Nucleus accumbens (tissue), 56 donors: ENCODE measurements at places on chromosomes 7 and 10.

DNA sequence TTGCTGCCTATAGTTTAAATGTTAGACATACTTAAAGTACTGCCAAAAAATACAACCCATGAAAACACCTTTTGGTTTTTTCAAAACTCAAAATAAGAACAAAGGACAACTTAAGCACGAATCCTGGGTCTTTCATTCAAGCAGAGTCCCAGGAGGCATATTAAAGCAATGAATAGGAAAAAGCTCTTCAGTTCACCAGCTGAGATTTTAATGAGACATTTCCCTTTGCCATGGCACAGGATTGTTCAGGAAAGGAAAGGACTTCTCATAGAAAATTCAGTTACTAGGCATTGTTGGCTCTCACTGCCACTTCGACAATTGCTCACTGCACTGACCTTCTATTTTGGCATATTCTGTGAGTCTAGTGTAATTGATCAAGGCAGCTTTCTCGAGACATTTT, 133.5 kb upstream of the FEZF1 start:
- DNase-seq: no peak

GRCh38 chr10:47261121-47261520, 38.9 kb upstream of the GDF10 start:
- no peak for DNase-seq

DNA sequence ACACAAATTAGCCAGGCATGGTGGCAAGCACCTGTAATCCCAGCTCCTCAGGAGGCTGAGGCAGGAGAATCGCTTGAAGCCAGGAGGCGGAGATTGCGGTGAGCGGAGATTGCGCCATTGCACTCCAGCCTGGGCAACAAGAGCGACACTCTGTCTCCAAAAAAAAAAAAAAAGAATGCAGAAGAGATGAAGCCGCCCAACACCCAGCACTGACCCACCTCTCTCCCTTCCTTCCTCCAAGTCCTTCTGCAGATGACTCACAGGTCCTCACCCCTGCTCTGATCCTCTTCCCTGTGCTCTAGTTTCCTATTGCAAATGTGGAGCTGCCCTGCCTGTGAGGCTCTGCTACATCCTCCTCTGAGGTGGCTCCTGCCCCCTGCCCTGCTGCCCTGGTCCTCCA, 22.0 kb upstream of the OPALIN start:
- no peak for DNase-seq

- no peak for DNase-seq
Observed at GRCh38 chr7:95628831-95629439, 32.6 kb upstream of the PDK4 start.

- no peak for DNase-seq
Observed at GRCh38 chr7:21969822-21970221, 24.1 kb upstream of the CDCA7L start.

DNA sequence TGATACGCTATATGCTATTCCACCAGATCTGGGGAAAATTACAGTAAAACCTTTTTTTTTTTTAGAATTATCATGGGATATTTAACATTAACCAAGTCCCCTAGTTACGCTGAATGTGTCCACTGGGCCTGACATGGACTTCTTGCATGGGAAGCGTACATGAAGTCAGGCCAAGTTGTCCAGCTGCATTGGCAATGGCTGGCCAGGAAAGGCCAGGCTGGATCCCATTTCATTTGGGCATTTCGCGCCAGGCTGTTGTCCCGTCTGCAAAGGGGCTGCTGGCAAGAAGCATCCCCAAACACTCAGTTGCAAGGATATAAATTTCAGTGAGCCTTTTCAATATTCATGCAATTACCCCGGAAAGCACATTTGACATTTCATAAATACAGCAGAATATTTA, 933.3 kb downstream of the GRID1 start:
- no peak for DNase-seq

DNA sequence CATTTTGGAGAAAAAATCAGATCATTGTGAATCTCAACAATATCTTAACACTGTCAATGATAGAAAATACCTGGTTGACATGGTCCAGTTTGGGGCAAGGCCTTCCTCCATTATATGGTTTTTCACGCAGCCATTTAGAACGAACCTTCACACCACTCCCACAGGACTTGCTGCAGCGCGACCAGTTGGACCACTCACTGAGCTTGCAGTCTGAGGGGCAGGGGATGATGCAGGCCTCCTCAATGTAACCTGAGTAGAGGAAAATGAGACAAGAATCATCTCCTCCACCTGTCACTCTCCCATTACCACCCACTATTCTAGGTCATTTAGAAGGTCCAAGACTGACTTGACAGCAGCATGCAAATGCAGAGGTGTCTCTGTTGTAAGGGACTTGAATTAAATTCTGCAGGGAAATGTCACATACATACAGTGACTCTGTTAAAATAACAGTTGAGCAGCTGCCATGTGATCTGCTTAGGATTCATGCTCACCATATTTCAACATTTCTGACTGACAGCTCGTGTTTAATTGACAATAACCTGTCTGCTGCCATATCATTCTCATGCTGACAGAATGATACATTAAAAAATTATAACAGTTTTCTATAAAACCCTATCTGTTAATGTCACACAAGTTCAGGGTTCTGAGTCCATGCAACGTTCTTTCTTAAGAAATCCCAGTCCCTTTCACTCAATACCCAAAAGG, 403.0 kb downstream of the THSD7A start:
- no peak for DNase-seq

DNA sequence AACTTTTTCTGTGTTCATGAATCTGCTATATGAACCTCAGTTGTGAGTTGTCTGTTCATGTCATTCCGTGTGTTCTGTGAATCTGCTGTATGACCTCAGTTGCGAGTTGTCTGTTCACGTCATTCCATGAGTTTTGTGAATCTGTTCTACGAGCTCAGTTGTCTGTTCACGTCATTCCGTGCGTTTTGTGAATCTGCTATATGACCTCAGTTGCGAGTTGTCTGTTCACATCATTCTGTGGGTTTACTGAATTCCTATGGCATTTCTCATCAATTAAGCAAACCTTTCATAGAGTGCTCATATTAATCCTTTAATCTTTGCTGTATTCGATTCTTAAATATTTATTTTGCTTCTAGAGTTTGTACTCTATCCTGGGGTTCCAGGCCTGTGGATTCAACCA, 150.6 kb downstream of the DIP2C start:
- no peak for DNase-seq

DNA sequence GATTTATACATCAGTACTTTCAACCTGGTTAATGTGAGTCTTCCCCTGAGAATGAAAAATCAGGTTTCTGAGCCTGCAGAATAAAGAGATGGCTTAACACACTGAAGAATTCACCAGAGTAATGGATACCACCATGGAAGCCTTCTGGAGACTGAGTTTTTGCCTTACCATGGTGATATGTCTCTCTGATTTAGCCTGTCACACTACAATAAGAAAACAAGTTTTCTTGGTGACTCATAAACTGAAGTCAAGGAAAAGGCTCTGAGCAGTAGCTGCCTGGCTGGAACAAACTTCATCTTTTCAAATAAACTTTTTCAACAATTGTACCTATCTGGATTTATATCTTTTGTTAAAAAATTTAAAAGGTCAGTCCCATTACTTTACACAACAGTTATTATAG, 229.0 kb downstream of the PRPF18 start:
- no peak for DNase-seq

- DNase-seq: peak; percentile 78
Observed at GRCh38 chr10:89414879-89415821, 782 bp downstream of the IFIT5 start.

DNA sequence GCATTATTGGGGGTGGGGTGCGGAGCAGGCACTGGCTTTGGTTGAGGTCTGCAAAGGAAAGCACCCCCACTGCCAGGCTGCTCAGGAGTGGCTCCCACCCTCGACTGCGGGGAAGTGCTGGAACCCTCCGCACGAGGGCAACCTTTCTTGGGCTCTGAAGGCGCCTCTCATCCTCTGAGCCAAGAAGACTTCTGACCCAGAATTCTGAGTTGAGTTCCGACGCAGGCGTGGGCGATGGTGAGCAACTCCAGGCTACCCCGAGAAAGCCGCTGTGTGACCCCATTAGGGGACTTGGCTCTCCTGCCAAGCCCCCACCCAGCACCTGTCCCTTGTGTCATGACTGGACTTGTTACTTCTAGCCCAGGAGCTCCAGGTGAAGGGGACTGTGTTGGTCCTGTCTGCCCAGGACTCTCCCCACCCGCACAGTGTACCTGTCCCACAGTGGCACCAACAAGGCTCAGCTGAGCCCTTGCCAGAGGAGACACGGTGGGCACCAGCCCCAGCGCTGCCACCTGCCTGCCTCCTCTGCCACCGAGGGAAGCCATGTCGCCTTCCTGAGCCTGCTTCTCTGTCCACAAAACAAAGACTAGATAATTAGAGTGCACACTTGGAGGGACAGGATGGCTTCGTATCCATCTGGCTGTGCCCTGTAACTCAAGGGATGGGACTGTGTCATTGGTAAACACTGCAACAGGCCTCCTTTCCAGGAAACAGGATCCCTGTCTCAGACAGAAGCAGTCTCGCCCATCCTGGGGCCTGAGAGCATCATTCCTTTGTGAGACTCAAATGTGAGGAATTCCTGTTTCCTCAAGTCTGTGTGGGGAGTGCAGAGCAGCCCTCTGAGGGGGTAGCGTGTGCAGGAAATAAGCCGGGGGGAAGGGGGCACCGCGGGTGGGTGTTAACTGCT, 128.8 kb downstream of the LHPP start:
- DNase-seq: no peak

DNA sequence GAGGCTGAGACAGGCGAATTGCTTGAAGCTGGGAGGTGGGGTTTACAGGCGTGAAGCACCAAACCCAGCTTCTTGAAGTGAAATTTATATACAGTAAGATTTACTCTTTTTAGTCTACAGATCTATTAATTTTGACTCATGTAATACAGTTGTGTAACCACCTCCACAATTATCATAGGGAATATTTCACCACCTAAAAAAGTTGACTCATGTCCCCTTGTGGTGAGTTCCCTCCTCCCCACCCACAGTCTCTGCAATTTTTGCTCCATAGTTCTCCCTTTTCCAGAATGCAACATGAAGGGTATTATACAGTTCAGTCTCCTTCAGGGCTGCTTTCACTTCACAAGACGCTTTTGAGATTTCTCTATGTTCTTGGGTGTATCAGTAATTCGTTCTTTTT, 156.8 kb downstream of the FAM107B start:
- DNase-seq: no peak

DNA sequence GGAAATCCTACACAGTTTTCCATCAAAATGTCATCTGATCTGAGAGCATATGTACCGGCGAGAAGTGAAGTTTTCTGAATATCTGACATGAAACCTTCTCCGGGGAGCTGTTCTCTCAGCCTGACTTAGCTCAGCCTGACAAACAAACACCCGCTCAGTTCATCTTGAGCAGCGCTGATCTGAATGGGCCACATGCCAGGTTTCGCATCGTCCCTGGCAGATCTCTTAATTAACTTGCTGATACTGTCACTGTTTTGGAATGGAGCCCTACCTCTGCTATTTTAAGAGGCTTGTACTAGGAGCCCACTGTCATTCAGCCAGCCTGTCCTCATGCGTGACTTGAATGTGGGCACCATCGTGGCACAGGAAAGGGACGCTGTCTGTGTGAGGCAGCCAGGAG, 109.2 kb downstream of the STRA8 start:
- DNase-seq: no peak

- DNase-seq: no peak
Observed at GRCh38 chr7:149027055-149027454, 1.2 kb downstream of the PDIA4 start.

DNA sequence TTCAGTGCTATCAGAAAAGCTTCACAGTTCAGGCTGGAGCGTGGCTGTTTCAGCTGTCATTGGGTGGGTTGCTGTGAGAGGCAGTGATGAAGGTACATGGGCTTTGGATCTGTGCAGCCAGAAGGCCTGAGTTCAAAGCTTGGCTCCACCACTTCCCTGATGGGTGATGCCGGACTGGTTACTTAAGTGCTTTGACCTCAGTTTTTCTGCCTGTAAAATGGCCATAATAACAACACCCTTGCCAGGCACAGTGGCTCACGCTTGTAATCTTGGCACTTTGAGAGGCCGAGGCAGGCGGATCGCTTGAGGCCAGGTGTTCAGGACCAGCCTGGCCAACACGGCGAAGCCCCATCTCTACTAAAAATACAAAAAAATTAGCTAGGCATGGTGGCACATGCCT, 10.4 kb upstream of the IFT22 start:
- DNase-seq: no peak

DNA sequence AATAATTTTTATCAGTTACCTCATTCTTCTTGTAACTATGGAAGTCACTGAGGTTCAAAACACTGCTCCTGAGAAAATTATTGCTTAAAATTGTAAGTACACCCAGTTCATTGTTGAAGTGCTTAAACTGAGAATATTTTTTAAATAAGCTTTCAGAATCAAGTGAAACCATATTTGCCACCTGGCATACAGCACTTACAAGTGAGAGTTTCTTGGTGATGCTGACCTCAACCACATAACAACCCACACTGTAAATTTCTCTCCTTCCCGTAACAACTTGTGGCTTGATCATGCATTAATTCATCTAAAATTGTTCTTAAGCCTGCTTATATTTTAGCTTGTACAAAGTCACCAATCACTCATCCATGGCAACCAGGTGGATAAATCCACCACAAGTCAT, 34.0 kb downstream of the IMMP2L start:
- no peak for DNase-seq

GRCh38 chr7:91270372-91270771, 6.1 kb downstream of the FZD1 start:
- DNase-seq: no peak
